ENCODE measurements at places on chromosomes 7 and 10. TPM values are rescaled to one million over a fixed set of nuclear protein-coding genes. Genes with fewer than 3 reads are reported as not detected.

Gene ELAPOR2
- total RNA-seq, result 3.7 TPM

Gene PNLIPRP3
- total RNA-seq, result 13.4 TPM

DNA sequence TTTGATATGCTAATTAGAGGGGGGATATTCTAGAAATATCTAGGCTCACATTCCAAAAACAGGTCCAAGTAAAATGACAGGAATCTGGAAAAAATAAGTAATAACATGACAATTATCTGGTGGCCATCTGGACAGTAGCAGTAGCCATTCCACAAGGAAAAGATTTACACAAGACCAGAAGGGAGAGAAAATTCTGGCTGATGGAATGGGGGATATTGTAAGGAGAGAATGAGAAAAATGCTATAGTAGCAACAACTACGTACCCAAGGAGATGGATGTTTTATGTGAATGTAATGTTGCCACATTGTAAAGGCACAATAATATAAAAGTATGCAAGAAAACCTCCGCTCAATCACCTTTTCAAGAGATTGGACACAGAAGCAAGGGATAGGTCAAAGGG lies 5.4 kb downstream of the MYOF start:
- no peak for DNase-seq

DNA sequence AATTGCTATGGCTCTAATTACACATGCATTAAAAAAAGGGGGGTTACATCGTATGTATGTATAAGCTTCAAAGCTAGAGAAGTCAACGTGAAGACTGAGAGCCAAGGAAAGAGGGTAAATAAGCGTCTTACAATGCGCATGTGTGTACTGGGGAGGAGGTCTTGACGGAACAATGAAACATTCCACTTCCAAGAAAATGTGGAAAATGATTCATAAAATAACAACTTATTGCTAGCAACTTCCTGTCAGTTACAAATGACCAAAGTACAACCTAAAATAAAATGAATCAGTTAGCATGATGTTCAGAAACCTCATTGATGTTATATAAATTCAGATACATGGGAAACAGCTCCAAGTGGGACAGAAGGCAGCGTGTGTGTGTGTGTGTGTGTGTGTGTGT lies 104.1 kb upstream of the RHEB start:
- DNase-seq, result no peak

GRCh38 chr7:121505540-121506182 lies 109.6 kb upstream of the FAM3C start:
- DNase-seq, result no peak

- DNase-seq, result no peak
Observed at GRCh38 chr7:107995184-107996071, 7.5 kb downstream of the LAMB1 start.

DNA sequence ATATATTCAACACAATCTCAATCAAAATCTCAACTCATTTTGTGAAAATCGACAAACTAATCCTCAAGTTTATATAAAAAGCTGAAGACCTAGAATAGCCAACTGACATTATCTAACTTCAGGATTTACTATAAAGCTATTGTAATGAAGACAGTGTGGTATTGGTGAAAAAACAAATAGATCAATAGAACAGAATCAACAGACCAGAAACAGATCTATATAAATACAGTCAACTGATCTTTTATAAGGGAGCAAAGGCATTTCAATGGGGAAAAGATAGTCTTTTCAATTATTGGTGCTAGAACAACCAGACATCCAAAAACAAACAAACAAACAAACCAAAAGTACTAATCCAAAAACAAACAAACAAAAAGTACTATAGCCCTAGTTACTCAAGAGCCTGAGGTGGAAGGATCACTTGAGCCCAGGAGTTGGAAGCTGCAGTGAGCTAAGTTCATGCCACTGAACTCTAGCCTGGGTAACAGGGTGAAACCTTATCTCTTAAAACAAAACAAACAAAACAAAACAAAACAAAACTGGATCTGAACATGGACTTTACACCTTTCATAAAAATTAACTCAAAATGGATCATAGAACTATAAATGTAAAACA lies 26.6 kb upstream of the AKR1D1 start:
- DNase-seq, result no peak

GRCh38 chr10:108250936-108251620 lies 1086.6 kb upstream of the SORCS1 start:
- no peak for DNase-seq

Gene OR2A42
- not detected for total RNA-seq

- DNase-seq, result peak; percentile 89
Observed at GRCh38 chr10:85927952-85928665, 438.5 kb downstream of the GRID1 start.

- peak; percentile 42 for DNase-seq
Observed at GRCh38 chr7:43439631-43440401, 143.1 kb upstream of the STK17A start.

- DNase-seq, result no peak
Observed at GRCh38 chr7:98548971-98549370, 68.1 kb upstream of the NPTX2 start.

GRCh38 chr7:1503390-1503789 lies 799 bp downstream of the INTS1 start:
- no peak for DNase-seq

DNA sequence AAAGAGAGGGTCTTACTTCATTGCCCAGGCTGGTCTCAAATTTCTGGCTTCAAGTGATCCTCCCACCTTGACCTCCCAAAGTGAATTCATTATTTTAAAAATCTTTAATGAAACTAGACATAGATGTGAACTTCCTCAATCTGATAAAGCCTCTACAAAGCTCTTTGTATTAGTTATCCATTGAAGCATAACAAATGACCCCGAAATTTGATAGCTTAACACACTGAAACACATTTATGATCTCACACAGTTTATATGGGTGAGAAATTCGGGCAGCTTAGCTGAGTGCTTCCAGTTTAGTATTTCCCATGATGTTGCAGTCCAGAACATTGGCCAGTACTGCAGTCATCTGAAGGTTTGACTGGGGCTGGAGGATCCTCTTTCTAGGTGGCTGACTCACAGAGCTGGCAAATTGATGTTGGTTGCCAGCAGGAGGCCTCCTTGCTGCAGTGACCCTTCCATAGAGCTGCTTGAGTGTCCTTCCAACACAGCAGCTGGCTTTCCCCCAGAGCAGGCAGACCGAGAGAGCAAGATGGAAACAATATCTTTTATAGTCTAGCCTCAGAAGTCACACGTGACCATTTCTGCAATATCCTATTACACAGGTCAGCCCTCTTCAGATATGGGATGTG lies 16.6 kb upstream of the WNT8B start:
- DNase-seq, result no peak

Gene LUC7L2
- total RNA-seq, result 67.2 TPM

DNA sequence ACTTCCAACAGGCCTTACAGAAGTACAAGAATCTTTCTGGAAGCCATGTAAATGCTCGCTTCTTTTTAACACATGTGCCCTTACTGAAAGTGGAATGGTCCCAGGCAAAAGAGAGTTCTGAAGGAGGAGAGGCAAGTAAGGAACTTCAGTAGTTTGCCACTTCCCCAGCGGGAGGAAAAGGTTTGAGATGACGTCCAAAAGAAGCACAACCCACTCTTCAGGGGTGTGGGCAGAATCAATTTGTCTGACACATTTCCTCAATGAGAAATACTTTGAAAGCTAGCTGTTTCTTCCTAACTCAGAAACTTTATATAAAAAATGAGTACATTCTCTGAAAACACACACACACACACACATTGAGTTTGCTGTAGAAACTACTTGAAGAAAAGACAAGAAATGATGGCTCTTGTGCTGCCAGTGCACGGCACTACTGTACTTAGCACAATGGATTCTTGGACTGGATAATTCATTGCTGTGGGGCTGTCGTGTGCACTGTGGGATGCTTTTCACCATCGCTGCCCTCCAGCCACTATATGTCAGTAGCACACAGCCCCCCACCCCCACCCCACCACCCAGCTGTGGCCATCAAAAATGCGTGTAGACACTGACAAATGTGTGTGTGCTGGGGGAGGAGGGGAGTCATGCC lies 183.0 kb downstream of the SRPK2 start:
- DNase-seq, result no peak

GRCh38 chr10:132355297-132355696 lies 23.3 kb downstream of the LRRC27 start:
- DNase-seq, result no peak

Gene MPP7
- total RNA-seq, result 5.1 TPM

GRCh38 chr10:44697116-44697515 lies 214.0 kb upstream of the TMEM72 start:
- DNase-seq, result no peak

GRCh38 chr10:108601851-108602250 lies 1321.5 kb downstream of the XPNPEP1 start:
- peak; percentile 77 for DNase-seq

DNA sequence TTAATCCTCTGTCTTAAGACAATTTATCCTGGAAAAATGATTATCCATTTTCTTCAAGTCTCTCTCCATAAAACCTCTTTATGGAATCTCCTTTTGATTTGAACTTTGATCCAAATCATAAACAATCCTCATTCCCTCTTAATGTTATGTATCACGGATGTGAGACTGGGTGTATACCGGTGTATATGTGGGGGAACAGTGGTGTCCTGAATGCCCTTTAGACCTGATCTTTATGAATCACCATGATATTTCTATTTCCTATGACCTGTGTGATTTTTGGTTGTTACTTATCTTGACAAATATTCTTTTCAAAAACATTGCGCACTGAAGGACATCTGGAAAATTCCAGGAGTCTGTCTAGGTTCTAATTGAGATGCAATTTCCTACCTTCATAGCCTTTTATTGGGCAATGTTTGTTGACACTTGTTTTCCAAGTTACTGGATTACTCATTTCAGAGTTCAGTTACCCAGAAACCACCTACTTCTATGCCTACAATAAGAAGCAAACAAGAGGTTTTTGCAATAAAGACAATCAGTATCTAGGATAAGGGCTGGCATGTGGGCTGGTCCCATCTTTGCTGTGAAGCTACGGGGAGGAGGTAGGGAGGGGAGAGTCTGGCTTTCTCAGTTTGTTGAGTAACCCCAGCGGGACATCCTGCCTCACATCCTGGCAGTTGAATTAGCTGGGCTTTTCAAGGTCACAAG lies 190.4 kb downstream of the CTTNBP2 start:
- peak; percentile 47 for DNase-seq

- DNase-seq, result no peak
Observed at GRCh38 chr7:158409816-158410330, 177.8 kb downstream of the PTPRN2 start.

DNA sequence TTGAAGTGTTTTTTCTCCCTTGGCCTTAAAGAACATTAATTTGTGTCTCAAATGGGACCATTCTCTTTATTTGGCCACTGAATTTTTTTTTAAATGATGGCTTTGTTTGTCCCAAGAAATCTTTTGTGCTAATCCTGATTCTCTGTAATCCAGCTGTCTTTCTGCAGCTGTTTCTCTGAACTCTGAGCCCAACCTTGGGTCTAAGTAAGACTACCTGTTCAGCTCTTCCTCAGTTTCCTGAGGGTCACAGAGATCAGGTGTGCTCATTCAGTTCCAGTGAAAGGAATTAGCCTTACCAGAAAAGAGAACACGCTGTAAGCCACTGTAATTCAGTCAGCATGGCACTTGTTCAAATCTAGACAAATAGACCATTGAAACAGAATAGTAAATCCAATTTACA lies 94.2 kb downstream of the ANKIB1 start:
- no peak for DNase-seq

GRCh38 chr10:88411772-88412349 lies 171.3 kb downstream of the RNLS start:
- DNase-seq, result no peak

- DNase-seq, result no peak
Observed at GRCh38 chr10:113379091-113379490, 173.8 kb upstream of the HABP2 start.

DNA sequence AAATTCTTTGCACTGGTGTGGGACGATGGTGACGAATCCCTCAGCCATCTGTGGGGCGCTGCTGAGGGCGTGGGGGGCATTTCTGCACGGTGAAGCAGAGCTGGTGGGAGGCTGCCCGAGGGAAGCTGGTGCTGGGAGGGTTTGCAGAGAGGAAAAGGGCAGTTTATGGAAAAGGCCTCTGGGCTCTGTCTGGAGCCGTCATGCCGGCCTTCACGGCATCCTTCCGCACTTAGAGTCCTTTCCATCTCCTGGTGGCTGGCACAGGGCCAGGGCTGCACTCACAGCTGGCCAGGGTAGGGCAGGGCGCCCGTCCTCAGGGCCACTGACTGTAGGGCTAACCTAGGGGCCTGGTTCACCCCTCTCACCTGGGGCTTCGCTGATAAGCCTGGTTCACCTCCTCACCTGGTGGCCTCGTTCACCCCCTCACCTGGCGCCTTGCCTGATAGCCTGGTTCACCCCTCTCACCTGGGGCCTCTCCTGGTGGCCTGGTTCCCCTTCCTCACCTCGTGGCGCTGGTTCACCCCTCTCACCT lies 598 bp upstream of the AMZ1 start:
- DNase-seq, result no peak

Gene PRSS2
- not detected for total RNA-seq

Gene DMTF1
- 37.4 TPM for total RNA-seq
